ENCODE measurements at places on chromosomes 5 and 9.

- no peak for DNase-seq
These were observed 28.5 kb downstream of the SPINK5 start for GRCh38 chr5:148091991-148092964.

GRCh38 chr5:102450313-102450990 is 48.3 kb downstream of the SLCO6A1 start:
- no peak for DNase-seq

DNA sequence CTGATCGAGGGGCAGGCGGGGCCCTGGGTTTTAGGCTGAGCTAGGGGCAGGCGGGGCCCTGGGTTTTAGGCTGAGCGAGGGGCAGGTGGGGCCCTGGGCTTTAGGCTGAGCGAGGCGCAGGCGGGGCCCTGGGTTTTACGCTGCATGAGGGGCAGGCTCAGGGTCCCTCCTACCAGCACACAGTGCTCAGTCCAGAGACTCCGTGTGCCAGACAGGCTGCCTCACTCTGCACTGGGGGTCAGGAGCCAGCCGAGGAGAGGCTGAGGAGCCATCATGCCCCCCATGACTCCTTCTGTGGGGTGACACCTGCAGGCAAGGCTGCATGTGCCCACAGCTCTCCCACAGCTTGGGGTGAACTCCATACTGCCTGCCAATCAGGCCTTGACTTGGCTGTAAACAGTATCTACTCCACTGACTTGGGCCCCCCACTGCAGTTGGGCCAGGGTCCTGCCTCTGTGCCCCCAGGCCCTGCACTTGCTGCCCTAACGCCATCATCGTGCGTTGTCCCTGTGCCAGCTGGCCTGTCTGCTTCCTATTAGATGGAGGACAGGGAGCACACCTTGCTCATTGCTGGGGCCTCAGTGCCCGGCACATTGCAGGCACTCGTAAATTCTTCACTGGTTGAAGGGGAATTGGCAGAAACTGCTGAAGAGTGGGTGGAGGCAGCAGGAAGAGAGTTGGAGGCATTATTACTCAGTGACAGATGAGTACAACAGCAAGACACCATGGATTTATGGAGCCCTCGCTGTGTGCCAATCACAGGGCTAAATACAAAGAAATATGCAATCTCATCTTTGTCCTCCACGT is 78.6 kb downstream of the AMBP start:
- peak; percentile 31 for DNase-seq

GRCh38 chr5:132102101-132102701 is 28.6 kb downstream of the CSF2 start:
- DNase-seq = no peak

- no peak for DNase-seq
These were observed 165.3 kb downstream of the MAN2A1 start for GRCh38 chr5:109855056-109855455.

DNA sequence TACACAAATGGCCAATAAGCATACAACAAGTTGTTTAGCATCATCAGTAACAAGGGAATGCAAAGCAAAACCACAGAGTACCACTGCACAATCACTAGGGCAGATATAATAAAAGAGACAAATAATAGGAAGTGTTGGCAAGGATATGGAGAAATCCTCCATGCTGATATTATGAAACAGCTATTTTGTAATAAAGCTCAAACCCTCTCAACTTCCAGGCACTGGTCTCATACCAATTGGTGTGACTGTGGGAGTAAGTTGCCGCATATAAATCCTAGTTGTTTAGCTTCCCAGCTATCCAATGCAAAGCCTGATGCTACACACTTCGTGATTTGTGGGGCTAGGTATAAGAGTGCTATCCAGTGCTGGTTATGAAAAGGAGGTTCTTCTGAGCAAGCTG is 88.6 kb downstream of the SMIM23 start:
- DNase-seq = no peak

DNA sequence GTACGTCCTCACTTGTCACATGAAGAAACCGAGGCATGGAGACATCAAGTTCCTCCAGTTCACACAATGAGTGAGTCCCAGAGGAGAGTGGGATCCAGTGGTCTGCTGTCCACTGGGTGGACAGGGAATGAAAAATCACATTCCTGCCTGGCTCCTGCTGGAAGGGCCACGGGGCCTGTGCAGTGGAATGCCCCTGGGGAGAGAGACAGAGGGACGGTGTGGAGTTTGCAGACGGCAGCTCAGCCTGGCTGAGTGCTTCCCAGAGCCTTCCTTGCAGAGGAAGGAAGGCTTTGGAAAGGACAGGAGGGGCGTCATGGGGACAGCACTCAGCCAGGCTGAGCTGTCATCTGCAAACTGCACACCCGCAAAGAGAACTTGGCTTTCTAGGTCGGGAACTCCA is 74.7 kb downstream of the COL27A1 start:
- DNase-seq = no peak

- no peak for DNase-seq
These were observed 6.3 kb downstream of the NR2F1 start for GRCh38 chr5:93589152-93589828.

DNA sequence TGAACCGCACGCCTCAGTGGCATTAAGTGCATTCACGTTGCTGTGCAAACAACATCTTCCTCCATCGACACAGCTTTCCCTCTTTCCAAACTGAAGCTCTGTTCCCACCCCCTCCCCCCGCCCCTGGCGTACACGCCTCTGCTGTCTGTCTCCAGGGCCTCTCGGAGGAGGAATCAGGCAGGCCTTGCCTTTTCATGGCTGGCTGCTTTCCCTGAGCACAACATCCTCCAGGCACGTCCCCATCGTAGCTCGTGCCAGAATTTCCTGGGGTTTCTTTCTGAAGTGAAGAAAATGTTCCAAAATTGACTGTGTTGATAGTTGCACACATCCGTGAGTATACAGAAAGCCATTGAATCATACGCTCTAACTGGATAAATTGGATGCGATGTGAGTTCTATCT is 22.3 kb upstream of the TMEM250 start:
- peak; percentile 78 for DNase-seq

- no peak for DNase-seq
These were observed 14.9 kb upstream of the C5orf63 start for GRCh38 chr5:127088251-127088650.

- DNase-seq = no peak
These were observed 88.3 kb downstream of the NSUN2 start for GRCh38 chr5:6544561-6544935.

- no peak for DNase-seq
These were observed 34.1 kb downstream of the SIL1 start for GRCh38 chr5:139164020-139164419.

- no peak for DNase-seq
These were observed 68.4 kb upstream of the SLC1A1 start for GRCh38 chr9:4421847-4422246.

GRCh38 chr5:73135429-73136054 is 15.2 kb downstream of the TMEM171 start:
- no peak for DNase-seq

DNA sequence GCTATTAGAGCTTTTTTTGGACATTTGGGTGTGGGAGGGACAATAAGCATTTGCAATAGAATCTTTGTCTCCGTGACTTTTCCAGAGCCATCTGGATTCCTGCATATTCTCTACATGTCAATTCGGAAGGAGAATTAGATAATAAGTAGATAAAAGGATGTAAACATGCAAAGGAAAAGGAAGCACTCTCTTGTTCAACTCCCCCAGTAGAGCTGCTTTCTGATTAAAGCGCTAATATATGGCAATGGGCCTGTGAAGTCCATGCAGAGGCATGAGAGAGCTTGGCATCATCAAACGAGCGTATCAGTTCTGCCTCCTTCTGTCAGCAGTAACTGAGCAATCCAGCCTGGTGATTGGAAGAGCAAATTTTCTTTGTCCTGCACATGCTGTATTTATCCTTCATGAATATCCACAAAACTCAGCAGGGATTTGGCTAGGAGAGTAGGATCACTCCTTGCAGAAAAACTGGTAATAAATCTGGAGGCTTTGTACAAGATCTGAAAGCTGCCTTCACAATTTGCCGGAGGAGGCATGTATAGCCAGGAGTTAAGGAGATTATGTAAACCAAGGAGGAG is 1752.9 kb downstream of the MAT2B start:
- DNase-seq = no peak

GRCh38 chr9:130654879-130655278 is 9.5 kb upstream of the PRDM12 start:
- peak; percentile 6 for DNase-seq

DNA sequence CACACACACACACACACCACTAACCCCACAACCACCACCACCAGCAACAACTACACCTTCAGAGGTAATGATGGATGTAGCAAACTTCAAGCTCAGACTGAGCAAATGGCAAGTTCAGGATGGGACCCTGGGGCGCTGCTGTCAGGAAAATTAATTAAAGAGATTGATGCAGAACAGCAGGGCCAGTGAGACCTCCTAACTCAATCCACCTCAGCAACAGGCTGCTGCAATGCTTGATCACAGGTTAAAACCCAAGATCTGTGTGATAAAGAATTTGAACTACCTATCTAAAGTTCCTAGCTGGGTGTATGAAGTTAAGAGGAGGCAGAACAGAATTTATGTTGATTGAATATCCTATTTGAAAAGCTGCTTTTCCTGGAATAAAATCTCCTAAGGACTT is 140.3 kb upstream of the FER start:
- DNase-seq = no peak

DNA sequence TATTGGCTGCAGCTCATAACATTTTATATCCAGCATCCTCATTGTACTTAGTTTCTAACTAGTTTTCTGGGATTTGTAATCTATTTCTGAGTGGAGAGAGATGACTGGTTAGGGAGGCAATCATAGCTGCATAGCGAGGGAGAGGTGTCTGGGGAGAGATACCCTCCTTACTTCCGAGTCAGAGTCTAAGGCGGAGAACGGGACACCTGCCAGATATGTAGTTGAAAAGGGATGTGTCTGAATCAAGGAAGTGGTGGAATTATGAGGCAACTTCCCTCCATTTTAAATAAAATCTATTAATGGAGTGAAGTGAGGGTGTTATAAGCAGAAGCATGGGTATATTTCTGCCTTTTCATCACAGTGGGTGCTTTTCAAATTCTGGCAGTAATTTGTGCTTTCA is 126.5 kb downstream of the MAST4 start:
- no peak for DNase-seq

GRCh38 chr5:138595180-138595795 is 20.1 kb upstream of the HSPA9 start:
- DNase-seq = no peak

DNA sequence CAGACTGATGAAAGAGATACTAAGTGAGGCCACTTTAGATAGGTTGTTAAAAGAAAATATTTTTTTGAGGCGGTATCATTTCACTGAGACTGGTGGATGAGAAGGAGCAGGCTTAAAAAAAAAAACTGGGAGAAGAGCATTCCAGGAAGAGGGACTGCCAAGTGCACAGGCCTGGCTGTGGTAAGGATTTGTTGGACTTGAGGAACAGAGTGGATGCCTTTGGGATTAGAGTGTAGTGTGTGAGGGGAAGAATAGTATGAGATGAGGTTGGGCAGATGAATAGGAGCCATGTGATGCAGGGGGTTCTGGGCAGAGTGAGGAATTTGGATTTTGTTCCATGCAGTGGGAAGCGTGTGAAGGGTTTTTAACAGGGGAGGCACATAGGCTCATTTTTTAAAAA is 57.9 kb downstream of the PBX3 start:
- DNase-seq = no peak

DNA sequence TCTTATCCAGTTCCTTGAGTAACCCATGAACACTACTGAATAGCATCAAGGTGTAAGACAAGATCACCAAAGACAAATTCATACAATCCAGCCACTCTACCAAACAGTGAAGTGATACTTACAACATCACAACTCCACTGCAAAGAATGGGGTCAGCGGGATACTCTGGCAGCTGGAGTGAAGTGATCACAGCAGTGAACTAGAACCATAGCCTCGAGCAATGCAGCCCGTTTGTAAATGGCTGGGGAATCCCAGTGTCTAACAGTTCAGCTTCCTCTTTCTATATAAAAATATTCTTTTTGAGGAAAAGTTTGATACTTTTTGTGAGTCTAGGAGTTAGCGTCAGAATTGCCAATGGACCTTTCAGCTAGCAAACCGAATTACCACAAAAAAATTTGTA is 515.2 kb downstream of the ZNF608 start:
- DNase-seq = no peak

DNA sequence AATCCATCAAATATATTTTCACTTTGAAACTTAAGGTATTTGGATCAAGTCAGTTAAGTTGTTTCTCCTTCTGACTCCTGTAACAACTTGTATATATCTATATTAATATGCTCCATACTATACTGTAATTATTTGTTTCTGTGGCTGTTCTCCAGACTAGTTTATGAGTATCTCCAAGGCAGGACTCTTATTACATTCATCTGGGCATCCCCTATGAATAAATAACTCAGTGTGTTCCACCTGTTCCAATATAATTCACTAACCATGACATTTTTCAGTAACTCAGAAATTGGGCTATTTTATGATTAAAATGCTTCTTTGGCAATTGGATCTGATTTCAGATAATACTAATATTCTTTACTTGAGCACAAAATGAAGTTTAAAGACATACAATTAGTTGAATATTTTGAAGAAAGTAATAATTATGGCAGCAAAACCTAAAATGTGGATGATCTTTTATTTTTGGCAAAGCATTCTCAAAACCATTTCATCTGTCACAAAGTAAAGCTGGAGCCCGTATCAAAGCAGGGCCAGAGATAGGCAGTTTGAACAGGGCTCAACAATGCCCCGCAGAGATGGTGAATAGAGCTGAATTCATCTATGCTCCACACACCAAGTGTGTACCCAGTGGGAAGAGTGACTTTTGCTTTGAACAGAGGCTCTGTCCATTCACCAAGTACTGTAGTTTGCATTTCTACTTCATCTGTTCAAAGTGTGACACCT is 314.3 kb downstream of the PDE4D start:
- DNase-seq = no peak

- DNase-seq = no peak
These were observed 57.1 kb upstream of the IZUMO3 start for GRCh38 chr9:24602693-24603352.

DNA sequence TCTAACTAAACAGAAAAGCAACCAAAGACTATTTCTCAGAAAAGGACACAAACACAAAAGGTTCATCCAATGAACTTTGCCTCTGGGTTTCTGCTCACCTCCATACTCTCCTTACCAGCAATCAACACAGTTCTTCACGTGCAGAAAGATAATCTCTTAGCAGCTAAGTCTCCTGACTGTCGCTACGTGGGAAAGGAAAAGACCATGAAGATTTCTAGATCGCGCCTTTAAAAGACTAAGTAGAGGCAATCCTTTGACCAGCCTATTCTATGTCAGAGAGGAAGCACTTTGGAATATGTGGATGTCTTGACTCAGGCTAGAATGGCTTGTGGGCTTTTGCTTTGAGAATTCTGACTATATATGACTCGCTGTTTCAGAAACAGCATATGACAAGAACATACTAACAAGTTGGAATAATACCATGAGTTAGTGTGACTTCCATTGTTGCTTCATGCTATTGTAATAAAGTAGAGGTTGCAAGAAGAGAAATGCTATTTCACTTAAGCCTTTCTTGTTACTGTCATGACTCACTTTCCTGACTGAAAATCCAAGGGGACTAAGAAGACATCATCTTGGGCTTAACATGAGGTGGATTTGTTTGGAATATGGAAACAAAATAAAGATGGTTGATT is 339.5 kb upstream of the RFX3 start:
- no peak for DNase-seq

- peak; percentile 17 for DNase-seq
These were observed 177.8 kb upstream of the PITX1 start for GRCh38 chr5:135211791-135212190.

GRCh38 chr5:147673266-147673665 is 109.3 kb downstream of the JAKMIP2 start:
- DNase-seq = no peak
